ENCODE measurements at places on chromosomes 3 and 15.

GRCh38 chr15:68658641-68659358 is 80.0 kb downstream of the CORO2B start:
- DNase-seq = no peak

GRCh38 chr3:40681658-40682055 is 156.9 kb downstream of the ZNF621 start:
- no peak for DNase-seq

- DNase-seq = no peak
These were observed 129.8 kb downstream of the SATB1 start for GRCh38 chr3:18295171-18295920.

DNA sequence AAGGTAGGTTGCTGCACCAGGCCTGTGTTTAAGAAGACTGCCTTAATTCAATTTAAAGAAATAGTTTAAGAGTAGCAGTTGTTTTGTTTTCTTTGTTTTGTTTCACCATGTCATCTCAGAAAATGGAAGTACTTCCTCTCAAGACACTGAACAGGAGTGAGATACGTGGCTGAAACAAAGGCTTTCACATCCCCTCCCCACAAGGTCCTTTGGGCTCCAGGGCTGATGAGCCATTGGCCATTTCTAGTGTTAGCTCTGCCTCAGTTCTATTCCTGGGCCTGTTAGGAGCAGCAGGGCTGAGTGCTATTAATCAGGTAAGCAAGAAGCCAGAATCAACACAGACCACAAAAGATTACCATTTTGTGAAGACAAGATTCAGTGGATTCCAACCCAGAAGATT is 132.8 kb downstream of the KCNAB1 start:
- no peak for DNase-seq

GRCh38 chr3:4584456-4585249 is 91.5 kb downstream of the ITPR1 start:
- DNase-seq = no peak

- no peak for DNase-seq
These were observed 11.4 kb downstream of the ENTPD3 start for GRCh38 chr3:40398346-40398745.

GRCh38 chr3:43389388-43390254 is 103.3 kb downstream of the SNRK start:
- DNase-seq = no peak

DNA sequence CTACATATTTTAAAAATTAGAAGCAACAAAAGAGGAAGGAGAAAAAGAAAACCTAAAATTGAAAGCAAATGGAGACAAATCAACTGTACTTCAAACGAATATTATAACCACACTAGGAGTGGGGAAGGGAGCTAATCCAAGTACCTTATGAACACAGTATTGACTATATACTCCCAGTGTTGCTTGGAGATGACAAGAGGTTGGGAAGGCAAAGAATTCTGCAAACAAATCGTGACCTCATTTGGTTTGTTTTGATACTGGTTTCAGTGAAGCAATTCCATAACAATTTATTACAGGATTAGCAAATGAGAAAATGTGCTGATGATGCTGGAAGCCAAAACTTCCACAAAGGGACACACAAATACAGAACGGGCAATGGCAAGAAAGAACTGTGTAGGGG is 268.1 kb downstream of the ULK4 start:
- no peak for DNase-seq

GRCh38 chr3:100913870-100914648 is 79.2 kb downstream of the ABI3BP start:
- DNase-seq = no peak

Measured in cortex of kidney (tissue), 1 donor.